SJSA1 (cell line): ENCODE measurements at places on chromosomes 7 and 10. TPM values are rescaled to one million over a fixed set of nuclear protein-coding genes. Genes with fewer than 3 reads are reported as not detected.

Gene C10orf62
- total RNA-seq, result not detected in 2 replicates

Gene EVX1
- total RNA-seq, result not detected in 2 replicates

- no peak for DNase-seq
Measured at GRCh38 chr10:83965473-83965872, 173.8 kb upstream of the GHITM start.

Gene CUL2
- total RNA-seq, result 15.0 and 36.5 TPM in 2 replicates

Gene FRMPD2
- total RNA-seq, result 0.03 TPM in 1 of 2 replicates, not detected in the other

GRCh38 chr10:65123120-65123519, 1601.9 kb downstream of the REEP3 start:
- no peak for DNase-seq
